Cardiac muscle cell (in vitro differentiated cells and primary cell): ENCODE measurements at places on chromosomes 4 and X.

DNA sequence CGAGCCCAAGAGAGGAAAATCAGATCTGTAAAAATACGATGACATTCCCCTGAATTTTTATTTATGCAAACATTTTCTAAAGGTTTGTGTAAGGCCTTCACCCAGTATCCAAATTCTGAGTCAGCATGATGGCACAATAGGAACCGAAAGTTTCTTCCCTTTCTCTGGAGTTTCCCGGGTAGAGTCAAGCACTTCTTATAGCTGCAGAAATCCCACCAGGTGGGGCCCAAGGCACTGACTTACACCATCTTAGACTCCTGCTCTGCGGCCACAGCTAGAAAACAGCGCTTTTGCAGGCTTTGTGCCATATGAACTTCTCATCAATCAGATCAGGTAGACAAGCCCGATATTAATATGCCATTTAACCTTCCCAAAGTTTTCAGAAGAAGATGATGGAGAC, 13.4 kb downstream of the LEF1 start:
- no peaks in the 10 kb centered on the region for H3K27me3 ChIP-seq
- H3K4me1 ChIP-seq = peaks cover 28% of the 10 kb centered on the region
- no peak overlapping the region for H3K4me3 ChIP-seq
- no peaks in the 10 kb centered on the region for H3K36me3 ChIP-seq
- no peak overlapping the region for H3K27ac ChIP-seq
- peak; percentile 62 for DNase-seq

DNA sequence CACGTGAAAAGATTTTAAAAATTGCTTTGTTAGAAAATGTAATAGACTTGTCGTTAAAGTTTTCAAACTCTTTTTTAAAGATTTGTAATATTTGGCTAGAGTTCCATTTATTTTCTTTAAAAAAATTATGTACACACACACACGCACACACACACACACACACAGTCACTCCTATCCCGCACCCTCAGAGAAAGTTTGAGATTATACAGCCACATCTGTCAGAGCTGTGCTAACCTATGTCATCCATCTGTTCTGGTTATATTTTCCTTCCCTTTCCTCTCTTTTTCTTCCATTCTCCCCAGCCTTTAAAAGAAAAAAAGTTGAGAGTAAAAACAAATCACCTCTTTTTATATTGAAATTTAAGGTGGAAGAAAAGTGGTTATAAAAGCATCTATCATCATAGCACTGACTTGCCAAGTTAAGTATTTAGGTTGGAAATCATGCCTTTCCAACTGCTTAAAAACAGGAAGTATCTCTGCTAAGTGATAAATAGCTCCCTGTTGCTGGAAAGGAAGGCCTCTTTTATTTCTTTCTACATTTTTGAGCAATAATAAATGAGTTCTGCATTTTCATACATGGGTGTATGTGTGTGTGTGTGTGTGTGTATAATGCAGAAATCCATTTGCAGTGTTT, 163.3 kb upstream of the SPRY1 start:
- peak; percentile 40 for DNase-seq
- H3K27me3 ChIP-seq = no peaks in the 10 kb centered on the region
- peaks cover 24% of the 10 kb centered on the region for H3K4me1 ChIP-seq

DNA sequence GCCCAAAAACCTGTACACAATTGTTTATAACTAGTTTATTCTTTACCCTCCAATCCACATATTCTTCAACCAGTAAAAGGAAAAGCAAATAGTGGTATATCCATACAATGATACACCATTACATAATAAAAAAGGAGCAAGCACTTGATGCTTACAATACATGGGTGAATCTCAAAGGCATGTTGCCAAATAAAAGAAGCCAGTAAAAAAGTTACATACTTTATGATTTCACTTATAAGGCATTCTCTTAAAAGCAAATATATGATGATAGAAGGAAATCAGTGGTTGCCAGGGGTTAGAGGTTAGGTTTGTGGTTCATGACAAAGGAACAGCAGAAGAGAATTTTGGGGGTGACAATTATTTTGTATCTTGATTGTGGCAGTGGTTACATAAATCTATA, 896.1 kb upstream of the LCORL start:
- no peak overlapping the region for H3K4me3 ChIP-seq
- no peak for DNase-seq
- no peaks in the 10 kb centered on the region for H3K27me3 ChIP-seq
- no peak overlapping the region for H3K27ac ChIP-seq

GRCh38 chr4:30385650-30386049, 334.5 kb upstream of the PCDH7 start:
- H3K27me3 ChIP-seq = no peaks in the 10 kb centered on the region
- no peaks in the 10 kb centered on the region for H3K36me3 ChIP-seq
- H3K4me3 ChIP-seq = no peak overlapping the region
- DNase-seq = no peak
- H3K27ac ChIP-seq = no peak overlapping the region
- no peaks in the 10 kb centered on the region for H3K4me1 ChIP-seq

- no peaks in the 10 kb centered on the region for H3K36me3 ChIP-seq
- H3K27me3 ChIP-seq = no peaks in the 10 kb centered on the region
- DNase-seq = no peak
- H3K4me1 ChIP-seq = no peaks in the 10 kb centered on the region
- no peak overlapping the region for H3K4me3 ChIP-seq
- no peak overlapping the region for H3K27ac ChIP-seq
Measured at GRCh38 chr4:18695733-18696527, 674.4 kb upstream of the LCORL start.
